ENCODE measurements at places on chromosomes 7 and 10.

- no peak for DNase-seq
Observed at GRCh38 chr7:41292487-41292886, 410.4 kb downstream of the INHBA start.

GRCh38 chr10:17622061-17622460 is 4.9 kb upstream of the HACD1 start:
- no peak for DNase-seq

- DNase-seq: no peak
Observed at GRCh38 chr7:50714857-50715256, 67.8 kb downstream of the GRB10 start.

DNA sequence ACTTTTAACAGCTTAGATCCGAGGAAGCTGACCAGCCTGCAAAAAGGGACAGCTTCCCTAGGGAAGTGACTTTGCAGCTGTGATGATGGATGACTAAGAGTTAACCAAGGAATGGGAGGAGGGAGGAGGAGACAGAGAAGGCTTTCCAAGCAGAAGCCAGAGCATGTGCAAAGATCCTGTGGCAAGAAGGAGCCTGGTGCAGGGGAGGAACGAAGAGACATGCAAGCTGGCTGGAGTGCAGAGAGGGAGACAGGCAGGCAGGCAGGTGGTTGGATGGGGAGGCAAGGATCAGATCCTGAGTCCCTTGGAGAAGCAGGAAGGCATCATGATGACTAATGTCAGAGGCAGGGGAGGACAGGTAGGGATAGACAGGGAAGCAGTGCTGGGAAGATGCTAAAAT is 148.8 kb downstream of the PFKFB3 start:
- no peak for DNase-seq

GRCh38 chr10:130171196-130171595 is 35.0 kb downstream of the GLRX3 start:
- no peak for DNase-seq

GRCh38 chr7:36748017-36748487 is 23.8 kb upstream of the AOAH start:
- DNase-seq: no peak

- no peak for DNase-seq
Observed at GRCh38 chr10:129449893-129450292, 17.1 kb upstream of the MGMT start.

- DNase-seq: no peak
Observed at GRCh38 chr10:79127151-79127961, 58.6 kb downstream of the ZMIZ1 start.

GRCh38 chr7:41481353-41481752 is 221.5 kb downstream of the INHBA start:
- no peak for DNase-seq
